ENCODE measurements at places on chromosomes 5 and 9. TPM values are rescaled to one million over a fixed set of nuclear protein-coding genes. Genes with fewer than 3 reads are reported as not detected.

AUH gene
- total RNA-seq, result 35.0 TPM

SEMA4D gene
- 243 TPM for total RNA-seq

RNF145 gene
- 80.0 TPM for total RNA-seq

ZDHHC11B gene
- 0.40 TPM for total RNA-seq

DAB2IP gene
- total RNA-seq, result 0.27 TPM

ARID3C gene
- 0.44 TPM for total RNA-seq

LRSAM1 gene
- total RNA-seq, result 22.6 TPM

SLC36A2 gene
- total RNA-seq, result not detected

GFI1B gene
- not detected for total RNA-seq

GRIN3A gene
- total RNA-seq, result not detected

PRDM9 gene
- not detected for total RNA-seq

DENND4C gene
- total RNA-seq, result 19.8 TPM

PTAR1 gene
- total RNA-seq, result 36.0 TPM

ORM1 gene
- total RNA-seq, result not detected

GBA2 gene
- 42.0 TPM for total RNA-seq

LHFPL2 gene
- total RNA-seq, result 1.2 TPM

PRR7 gene
- total RNA-seq, result 15.3 TPM

FAM221B gene
- not detected for total RNA-seq

SV2C gene
- total RNA-seq, result not detected

NIPAL4 gene
- 1.1 TPM for total RNA-seq

UAP1L1 gene
- 15.3 TPM for total RNA-seq

TMC1 gene
- total RNA-seq, result not detected

HEMGN gene
- 0.66 TPM for total RNA-seq

PPP2R2B gene
- total RNA-seq, result 2.3 TPM

RGP1 gene
- 19.9 TPM for total RNA-seq

OMD gene
- not detected for total RNA-seq

ANKRD55 gene
- not detected for total RNA-seq

ZNG1F gene
- 7.9 TPM for total RNA-seq

PTGES gene
- total RNA-seq, result not detected

COX7C gene
- 616 TPM for total RNA-seq

SLC6A19 gene
- total RNA-seq, result not detected

ANKRD18A gene
- total RNA-seq, result 0.79 TPM

IFT74 gene
- total RNA-seq, result 10.4 TPM

DMRT3 gene
- total RNA-seq, result not detected

MED10 gene
- 58.8 TPM for total RNA-seq

TMOD1 gene
- total RNA-seq, result 1.5 TPM

FBP2 gene
- not detected for total RNA-seq

EDIL3 gene
- total RNA-seq, result not detected

GPR151 gene
- not detected for total RNA-seq

FOXD4L4 gene
- 0.27 TPM for total RNA-seq

HCN1 gene
- total RNA-seq, result not detected

NR4A3 gene
- 37.5 TPM for total RNA-seq

EIF4EBP3 gene
- total RNA-seq, result 11.1 TPM

SLC27A6 gene
- total RNA-seq, result not detected

PFN3 gene
- not detected for total RNA-seq

ALDH7A1 gene
- 4.4 TPM for total RNA-seq

GARIN3 gene
- 0.29 TPM for total RNA-seq

PPIC gene
- total RNA-seq, result not detected

HTR4 gene
- not detected for total RNA-seq

BTNL8 gene
- total RNA-seq, result not detected

GFPT2 gene
- 1.7 TPM for total RNA-seq
